NCI-H460 (cell line): ENCODE measurements at places on chromosomes 2 and 18. TPM values are rescaled to one million over a fixed set of nuclear protein-coding genes. Genes with fewer than 3 reads are reported as not detected.

MBD1 gene
- total RNA-seq = 54.9 and 57.1 TPM in 2 replicates

UGT1A7 gene
- not detected in 2 replicates for total RNA-seq

OTX1 gene
- total RNA-seq = 0.58 and 0.79 TPM in 2 replicates

LHCGR gene
- total RNA-seq = 0.32 and 0.40 TPM in 2 replicates

- no peak for DNase-seq
Measured at GRCh38 chr2:240224676-240225075, 84.2 kb upstream of the OTOS start.

DNA sequence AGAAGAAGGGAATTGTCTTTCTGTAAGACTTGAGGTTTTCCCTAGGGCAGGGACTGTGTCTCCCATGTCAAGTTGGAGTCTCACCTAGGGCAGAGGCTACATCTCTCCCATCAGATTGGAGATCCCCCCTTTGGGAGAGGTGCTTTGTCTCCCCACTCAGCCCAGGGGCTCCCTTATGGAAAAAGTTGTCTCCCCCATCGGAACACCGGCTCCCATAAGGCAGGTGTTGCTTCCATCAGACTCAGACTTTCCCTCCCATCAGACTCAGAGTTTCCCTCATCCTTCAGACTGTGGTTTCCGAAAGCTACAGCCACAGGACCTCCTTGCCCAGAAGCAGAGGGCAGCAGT lies 5.8 kb downstream of the ANKRD53 start:
- DNase-seq = no peak

DNA sequence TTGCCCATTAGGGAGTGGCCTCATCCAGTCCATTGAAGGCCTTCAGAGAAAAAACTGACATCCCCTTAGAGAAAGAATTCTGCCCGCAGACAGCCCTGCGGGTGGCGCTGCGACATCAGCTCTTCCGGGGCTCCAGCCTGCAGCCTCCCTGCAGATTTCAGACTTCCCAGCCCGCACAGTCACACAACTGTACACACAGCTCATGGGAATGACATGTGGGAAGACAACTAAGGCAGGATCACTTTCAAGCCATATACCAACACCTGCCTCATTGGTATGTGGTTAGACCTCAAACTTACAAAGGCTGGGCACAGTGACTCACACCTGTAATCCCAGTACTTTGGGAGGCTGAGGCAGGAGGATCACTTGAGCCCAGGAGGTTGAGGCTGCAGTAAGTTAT lies 24.8 kb upstream of the TUBB6 start:
- DNase-seq = no peak

DNA sequence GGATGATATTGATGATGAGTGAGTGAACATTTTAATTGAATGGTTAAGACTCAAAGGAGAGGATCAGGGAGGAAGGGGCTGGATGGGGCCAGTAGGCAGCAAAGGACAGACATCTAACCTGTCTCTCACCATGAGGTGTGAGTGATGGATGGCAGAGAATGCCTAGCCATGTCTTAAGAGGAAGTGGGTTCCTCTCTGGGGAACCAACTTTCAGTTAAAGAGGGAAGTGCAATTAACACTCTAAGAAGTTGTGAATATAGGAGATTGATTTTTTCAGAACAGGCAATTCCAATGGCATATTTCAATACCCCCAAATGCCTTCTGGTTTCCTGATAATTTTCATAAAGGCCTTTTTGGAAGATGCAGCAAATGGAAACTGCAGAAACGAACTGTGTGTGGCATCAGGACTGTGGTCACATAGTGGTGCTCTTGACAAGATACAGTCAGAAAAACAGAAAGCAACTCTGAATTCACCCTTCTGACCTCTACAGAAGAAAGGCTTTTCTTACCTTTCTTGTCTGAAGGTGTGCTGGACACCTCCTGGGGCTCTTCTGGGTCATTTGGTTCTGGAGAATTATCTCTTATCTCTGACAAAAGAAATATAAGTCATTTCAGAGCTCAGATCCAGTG lies 10.2 kb downstream of the SP110 start:
- DNase-seq = no peak

DNA sequence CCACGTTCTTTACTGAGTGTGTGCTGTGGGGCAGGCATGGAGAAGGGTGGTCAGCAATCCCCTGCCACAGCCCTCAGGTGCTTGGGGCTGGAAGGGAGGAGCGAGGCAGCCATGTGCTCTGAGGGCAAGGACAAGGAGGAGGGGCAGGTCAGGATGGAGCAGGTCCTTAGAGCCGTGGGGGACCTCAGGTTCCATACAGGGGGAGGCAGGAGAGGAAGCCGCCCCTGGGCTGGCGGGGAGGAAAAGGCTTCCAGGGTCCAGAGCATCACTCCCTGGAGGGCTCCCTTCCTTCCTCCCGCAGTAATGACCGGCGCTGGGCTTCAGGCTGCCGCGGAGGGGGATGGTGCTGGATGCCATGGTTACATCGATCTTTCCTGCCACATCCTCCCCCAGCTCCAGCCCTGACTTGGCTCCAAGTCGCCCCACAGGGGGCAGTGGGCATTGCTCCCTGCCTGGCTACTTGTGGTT lies 6.6 kb downstream of the GAREM2 start:
- DNase-seq = no peak

GRCh38 chr2:8484502-8485283 lies 197.2 kb upstream of the ID2 start:
- DNase-seq = no peak

DNA sequence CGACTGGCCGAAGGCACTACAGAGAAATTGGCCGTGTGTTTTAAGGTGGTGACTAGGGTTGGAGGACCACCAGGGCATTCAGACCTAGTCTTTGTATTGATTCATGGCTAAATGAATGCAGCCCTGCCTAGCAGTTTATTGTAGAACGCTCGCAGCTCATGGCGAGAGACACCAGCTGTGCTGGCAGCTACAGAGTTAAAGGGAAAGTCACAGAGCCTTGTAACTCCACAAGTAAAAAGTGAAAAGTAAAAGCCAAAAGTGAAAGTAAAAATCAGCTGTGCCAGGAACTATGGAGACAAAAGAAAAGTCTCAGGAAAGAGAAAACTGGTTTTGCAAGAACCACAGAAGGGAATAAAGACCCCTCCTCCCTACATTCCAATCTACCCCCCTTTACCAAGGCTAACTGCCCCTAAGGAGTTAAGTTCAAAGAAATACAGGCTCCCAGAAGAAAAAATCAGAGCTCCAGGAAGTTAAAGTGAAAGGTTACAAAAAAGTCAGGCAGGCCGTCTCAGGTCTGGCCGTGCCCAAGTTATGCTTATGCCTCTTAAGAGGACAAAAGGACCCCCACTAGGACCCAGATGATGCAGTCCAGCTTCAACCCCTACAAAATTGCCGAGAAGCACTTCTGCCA lies 46.4 kb upstream of the SELENOI start:
- no peak for DNase-seq

- no peak for DNase-seq
Measured at GRCh38 chr2:10204326-10205161, 82.0 kb downstream of the RRM2 start.

- DNase-seq = no peak
Measured at GRCh38 chr18:9348766-9349165, 14.2 kb downstream of the TWSG1 start.

- no peak for DNase-seq
Measured at GRCh38 chr2:161107265-161107664, 53.0 kb upstream of the TANK start.

DNA sequence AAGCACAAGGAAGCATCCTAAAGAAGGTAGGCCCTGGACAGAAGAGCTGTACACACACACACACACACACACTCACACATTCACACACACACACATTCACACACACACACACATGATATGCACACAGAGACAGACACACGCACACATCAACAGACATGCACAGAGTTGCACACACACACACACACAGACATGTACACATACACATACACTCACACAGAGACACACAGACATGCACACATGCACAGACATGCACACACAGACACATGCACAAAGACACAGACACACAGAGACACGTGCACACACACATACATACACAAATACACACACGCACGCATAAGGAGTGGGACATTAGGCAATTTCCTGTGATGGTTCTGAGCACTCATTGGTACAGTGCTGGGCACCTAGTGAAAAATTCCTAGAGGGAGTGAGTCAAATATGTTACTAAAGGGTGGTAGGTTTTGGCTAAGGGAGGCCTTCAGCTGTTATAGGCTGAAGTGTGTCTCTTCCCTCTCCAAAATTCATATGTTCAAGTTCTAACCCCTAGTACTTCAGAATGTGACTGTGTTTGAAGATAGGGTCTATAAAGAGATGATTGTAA lies 26.4 kb downstream of the THNSL2 start:
- no peak for DNase-seq
